ENCODE measurements at places on chromosomes 16 and 17.

- no peak for DNase-seq
Measured at GRCh38 chr16:843771-844170, 43.2 kb upstream of the GNG13 start.

DNA sequence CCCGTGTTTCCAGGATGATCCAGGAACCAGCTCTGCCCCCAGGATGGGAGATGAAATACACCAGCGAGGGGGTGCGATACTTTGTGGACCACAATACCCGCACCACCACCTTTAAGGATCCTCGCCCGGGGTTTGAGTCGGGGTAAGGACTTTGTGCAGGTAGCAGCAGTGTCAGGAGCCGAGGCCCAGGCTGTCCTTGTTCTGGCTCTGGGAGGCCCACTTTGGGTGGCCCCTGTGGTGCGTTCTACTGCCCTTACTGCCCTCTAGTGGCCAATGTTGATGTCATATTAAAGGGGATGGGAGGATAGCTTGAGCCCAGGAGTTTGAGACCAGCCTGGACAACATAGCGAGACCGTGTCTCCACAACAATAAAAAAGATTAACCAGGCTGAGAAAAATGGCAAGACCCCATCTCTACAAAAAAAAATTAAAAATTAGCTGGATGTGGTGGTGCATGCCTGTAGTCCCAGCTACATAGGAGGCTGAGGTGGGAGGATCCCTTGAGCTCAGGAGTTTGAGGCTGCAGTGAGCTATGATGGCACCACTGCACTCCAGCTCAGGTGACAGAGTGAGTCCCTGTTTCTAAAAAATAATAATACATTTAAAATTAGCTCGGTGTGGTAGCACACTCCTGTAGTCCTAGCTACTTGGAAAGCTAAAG is 20.9 kb upstream of the CLEC18A start:
- peak; percentile 36 for DNase-seq

DNA sequence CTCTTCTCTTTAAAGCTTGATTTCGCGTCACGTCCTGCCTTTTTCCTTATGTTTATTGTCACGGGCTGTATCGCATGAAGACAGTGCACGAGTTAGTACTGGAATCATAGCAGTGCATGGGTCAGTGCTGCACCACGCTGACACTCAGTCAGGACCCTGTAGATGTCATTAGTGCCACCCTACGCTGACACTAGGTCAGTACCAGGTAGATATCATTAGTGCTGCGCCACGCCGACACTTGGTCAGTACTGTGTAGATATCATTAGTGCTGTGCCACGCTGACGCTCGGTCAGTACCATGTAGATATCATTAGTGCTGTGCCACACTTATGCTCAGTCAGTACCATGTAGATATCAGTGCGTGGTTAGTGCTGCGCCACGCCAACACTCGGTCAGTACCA is 106.2 kb upstream of the ZNF469 start:
- no peak for DNase-seq

DNA sequence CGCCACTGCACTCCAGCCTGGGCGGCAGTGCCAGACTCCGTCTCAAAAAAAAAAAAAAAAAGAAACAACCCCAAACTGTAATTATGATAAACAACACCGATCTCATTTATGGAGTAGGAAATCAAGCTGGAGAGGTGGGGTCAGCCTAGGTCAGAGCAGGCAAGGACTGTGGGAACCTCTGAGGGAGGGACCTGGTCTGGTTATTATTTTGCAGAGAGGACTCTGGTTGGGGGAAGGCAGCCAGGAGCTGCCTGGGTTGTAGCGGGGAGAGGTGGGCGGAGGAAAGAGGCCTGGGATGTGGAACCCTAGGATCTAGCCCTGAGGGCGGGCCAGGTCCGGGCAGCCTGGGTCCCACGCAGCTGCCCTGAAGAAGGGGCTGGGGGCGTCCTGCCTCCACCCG is 10.9 kb upstream of the HS3ST6 start:
- DNase-seq = no peak

DNA sequence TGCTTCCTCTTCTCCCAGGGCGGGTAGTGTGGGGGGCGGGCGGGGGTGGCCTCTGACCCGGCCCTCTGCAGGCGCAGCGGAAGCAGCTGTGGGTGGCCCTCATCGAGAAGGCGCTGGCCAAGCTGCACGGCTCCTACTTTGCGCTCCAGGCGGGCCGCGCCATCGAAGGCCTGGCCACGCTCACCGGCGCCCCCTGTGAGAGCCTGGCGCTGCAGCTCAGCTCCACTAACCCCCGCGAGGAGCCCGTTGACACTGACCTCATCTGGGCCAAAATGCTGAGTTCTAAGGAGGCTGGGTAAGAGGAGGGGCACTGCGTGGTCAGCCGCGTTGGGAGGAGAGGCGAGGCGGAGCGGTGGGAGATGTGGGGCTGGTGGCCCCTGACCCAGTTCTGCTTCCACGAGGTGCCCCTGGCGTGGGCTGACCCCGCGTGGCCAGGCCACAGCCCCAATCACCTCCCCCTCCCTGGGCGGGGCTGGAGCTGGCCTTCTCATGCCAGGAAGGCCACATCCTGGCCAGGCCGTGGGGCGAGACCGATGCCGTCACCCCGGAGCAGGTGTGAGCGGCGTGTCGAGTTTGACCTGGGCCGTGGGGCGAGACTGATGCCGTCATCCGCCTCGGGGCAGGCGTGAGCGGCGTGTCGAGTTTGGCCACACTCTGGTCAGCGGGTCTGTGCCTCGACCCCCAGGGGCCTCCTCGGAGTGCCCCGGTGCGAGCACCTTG is 10.5 kb upstream of the PRR35 start:
- no peak for DNase-seq

- DNase-seq = no peak
Measured at GRCh38 chr17:80428796-80429195, 13.8 kb downstream of the ENDOV start.

GRCh38 chr16:58656899-58657298 is 27.3 kb upstream of the CNOT1 start:
- DNase-seq = no peak

Data from SW 1271 (cell line).